GOT3 (cell line): ENCODE measurements at places on chromosomes 3 and 15.

DNA sequence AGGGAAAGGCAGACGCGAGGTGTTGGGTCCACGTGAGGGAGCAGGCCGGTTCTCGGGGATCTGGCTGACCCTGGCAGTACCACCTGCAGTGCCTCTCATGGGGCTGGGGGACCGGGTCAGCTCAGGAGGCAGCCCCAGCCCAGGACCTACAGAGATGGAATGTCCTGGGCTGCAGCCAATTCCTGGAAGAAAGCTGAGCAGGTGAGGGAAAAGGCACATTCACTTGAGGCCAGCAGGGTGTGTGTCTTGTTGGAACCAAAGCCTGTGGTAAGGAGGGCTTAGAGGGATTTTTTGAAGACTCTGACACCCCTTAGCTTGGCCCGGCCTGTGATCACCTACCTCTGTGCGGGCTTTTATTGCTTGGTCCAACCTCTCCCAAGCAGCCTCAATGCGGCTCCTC is 15.8 kb downstream of the PLA2G4B start:
- DNase-seq, result no peak

DNA sequence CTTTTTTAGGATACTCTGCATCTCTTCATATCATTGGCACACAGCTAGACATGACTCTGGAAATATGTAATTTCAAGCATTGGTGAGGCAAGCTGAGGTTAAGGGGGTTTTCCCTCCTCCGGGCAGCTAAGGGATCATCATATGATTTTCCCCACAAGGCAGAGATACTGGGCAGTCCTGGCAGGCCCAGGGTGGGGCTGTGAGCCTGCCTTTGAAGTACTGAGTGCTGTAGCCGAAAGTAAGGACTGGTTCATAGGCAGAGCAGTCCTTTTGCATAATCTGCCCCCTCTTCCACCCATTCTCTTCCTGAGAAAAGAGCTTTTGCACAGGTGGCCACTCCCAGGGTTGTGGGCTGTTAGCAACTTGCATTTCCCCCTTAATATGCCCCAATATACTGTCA is 168.8 kb upstream of the MANF start:
- no peak for DNase-seq

DNA sequence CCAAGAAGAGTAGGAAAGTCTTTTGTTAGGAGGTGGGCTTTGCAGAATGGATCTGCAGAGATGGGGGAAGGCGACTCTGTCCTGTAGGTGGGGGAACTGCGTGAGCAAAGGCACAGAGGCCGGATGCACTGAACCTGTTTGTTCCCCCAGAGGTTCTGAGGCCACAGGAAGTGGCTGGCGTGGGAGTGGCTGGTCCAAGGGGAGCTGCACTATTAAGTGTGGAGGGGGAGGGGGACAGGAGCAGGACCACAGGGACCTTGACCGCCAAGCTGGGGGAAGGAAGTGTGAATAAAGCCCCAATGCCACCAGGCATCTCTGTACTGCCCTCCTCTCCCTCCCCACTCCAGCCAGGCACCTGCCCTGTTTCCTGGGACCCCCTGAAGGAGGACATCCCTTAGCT is 51.8 kb downstream of the CYP11A1 start:
- no peak for DNase-seq

GRCh38 chr3:46812237-46812791 is 50.9 kb downstream of the MYL3 start:
- peak; percentile 7 for DNase-seq

- DNase-seq, result no peak
Measured at GRCh38 chr3:188914552-188914951, 257.2 kb upstream of the TPRG1 start.

GRCh38 chr15:57451555-57451954 is 75.2 kb downstream of the CGNL1 start:
- no peak for DNase-seq

- DNase-seq, result no peak
Measured at GRCh38 chr15:30065025-30065801, 17.5 kb upstream of the GOLGA8J start.

DNA sequence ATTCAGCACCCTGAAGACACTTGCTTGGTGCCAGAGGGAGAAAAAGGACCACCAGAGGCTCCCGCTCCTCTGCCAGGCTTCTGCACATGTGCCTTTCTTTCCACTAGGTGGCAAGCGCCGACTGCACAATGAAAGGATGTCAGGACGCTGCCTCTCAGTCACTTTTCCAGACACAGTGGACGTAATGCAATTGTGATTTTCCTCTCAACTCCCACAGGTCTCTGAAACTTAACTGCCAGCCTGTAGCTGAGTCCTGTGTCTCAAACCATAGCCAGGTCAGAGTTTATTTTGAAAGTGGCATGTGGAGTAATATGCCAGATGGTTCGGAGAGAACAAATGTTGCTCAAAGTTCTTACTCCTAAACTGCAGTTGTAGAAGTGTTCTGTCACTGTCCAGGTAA is 162.9 kb downstream of the ITPR1 start:
- no peak for DNase-seq

DNA sequence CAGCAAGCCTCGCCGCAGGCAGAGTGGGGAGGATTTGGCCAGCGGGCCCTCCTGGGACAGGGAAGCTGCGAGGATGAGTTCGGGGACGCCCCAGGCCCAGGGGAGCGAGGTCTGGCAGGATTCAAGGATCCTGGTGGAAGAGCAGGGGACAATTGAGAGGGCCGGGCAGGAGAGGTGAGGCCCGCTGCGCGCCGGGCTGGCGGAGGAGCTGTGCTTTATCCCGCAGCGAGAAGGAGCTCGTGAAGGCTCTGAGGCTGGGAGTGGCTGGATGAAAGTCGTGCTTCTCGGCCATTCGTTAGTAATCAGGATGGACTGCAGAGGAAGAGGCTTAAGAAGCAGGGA is 3.6 kb downstream of the SLC51A start:
- DNase-seq, result no peak

GRCh38 chr3:10594915-10595314 is 89.5 kb upstream of the ATP2B2 start:
- peak; percentile 35 for DNase-seq

- peak; percentile 72 for DNase-seq
Measured at GRCh38 chr3:27533718-27534573, 49.8 kb upstream of the SLC4A7 start.

GRCh38 chr3:167874671-167875372 is 139.3 kb downstream of the SERPINI1 start:
- no peak for DNase-seq

- DNase-seq, result no peak
Measured at GRCh38 chr15:59991834-59992233, 12.3 kb upstream of the FOXB1 start.

GRCh38 chr3:117788061-117788460 is 1078.5 kb downstream of the TUSC7 start:
- DNase-seq, result peak; percentile 7

DNA sequence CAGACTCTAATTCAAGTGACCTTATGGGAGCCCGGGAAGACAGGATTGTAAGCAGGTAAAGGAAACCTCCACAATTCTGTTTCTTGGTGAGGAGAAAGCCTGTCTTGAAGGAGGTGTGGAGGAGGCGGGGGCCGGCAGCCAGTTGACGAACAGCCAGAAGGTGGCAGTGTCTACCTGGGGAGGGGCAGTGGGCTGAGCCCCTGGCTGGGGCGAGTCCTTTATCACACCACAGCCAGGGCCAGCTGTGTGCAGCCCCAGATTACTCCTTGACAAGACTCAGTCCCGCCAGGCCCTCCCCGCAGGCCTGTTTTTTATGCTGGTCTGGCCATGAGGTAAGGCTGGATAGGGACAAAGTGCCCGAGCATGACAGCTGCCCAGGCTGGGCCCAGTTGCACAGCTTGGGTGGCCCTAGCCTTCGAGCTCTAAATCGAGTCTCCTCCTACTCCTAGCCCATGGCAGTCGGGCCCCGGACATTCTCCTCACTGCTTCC is 40.9 kb upstream of the IDH2 start:
- DNase-seq, result no peak

DNA sequence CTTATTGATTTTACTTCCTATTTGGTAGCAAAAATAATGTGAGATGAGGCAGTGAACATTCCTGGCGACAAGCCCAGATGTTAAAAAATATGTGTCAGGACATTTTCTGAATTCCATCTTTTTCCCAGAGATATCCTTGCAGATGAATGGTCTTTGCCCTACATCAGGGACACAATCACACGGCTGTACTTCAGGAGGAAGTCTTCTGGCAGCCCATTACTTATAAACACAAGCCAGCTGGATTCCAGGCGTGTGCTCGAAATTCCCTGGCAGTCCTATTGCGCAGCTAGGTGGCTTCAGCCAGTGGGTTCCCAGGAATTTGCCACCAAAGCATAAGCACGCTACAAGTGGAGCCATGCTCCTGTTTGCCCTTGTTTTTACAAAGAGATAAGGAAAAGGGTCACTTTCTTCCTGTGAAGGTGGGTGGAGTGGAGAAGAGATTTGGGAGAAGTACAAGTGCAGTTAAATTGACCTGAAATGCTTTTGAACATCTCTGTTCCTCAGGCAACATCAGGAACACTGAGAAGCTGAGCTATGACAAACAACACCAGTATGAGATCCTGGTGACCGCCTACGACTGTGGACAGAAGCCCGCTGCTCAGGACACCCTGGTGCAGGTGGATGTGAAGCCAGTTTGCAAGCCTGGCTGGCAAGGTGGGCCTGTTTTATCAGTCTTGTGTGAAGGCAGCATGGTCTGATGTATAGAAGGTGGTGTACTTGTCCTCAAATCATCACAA is 257.1 kb upstream of the TRIM42 start:
- no peak for DNase-seq

DNA sequence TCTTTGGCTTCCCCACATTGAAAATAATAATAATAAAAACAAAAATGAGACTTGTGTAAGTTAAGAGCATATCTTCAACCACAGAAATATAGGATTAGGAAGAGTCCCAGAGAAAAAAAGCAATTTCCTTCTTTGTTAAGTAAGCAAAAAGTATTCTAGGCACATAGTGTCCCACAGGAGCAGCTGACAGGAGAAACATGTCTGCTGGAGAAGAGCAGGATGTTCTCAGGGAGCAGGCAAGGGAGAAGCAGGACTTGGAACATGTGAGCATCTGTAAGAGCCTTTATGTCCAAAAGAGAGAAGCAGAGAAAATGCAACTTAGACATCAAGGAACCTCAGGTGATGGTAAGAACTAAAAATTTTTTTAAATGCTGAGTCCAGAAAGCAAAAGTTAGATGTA is 39.0 kb downstream of the TTC23 start:
- DNase-seq, result no peak

- no peak for DNase-seq
Measured at GRCh38 chr15:76377217-76377616, 40.6 kb downstream of the ISL2 start.

- DNase-seq, result no peak
Measured at GRCh38 chr3:73026760-73027113, 30.1 kb downstream of the PPP4R2 start.

GRCh38 chr15:66080717-66081398 is 172.7 kb downstream of the MEGF11 start:
- peak; percentile 22 for DNase-seq

GRCh38 chr3:184282941-184283340 is 7.1 kb downstream of the ECE2 start:
- no peak for DNase-seq

DNA sequence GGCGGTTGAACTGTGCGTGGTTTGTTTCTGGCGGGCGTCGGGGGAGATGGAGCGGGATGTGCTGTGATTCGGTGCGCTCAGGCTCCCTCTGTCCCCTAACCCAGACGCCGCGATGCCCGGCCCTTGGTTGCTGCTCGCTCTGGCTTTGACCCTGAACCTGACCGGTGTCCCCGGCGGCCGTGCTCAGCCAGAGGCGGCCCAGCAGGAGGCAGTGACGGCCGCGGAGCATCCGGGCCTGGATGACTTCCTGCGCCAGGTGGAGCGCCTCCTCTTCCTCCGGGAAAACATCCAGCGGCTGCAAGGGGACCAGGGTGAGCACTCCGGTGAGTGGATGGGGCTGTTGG is 1.2 kb downstream of the TRH start:
- DNase-seq, result no peak

GRCh38 chr15:85155857-85156256 is 174.2 kb downstream of the PDE8A start:
- no peak for DNase-seq

DNA sequence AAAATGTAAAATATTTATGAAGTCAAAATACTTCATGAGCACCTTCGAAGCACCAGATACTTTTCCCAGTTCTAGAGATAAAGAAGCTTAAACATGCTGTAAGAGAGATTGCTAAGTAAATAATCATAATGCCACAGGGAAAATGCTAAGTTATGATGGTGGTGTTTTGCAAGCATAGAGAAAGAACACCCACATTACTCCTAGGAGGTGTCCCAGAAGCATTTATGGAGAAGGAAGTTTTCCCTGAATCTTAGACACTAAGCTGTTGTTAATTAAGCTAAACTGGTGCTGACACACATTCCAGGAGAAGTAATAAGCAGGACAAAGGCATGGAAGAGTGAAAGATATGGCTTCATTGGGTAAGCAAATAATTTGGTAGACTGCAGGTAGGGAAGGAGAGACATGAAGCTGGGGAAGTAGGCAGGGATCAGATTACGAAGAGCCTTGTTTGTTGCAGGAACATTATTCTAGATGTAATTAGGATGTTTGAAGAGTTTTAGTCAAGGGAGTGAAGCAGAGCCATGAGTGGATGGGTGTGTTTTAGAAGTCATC is 40.4 kb upstream of the CHMP2B start:
- no peak for DNase-seq

- no peak for DNase-seq
Measured at GRCh38 chr3:67292356-67293121, 294.4 kb downstream of the KBTBD8 start.

DNA sequence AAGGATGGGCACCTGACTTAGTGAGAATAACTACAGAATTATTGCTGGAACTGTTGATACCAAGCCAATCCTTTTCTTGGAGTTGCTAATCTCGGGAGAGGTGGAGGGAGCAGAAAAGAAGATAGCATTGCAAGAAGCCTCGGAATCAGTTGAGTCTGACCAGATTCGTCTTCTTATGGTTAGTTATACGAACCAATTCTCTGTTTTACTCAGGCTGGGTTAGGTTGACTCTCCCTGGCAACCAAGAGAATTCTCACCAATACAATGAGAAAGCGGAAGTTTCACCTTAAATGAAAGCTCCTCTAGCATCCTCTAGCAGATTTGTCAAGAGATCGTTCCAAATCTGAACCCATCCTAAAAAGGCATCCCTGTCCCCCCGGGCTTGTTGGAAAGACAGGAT is 43.5 kb upstream of the UBE2E1 start:
- DNase-seq, result no peak

DNA sequence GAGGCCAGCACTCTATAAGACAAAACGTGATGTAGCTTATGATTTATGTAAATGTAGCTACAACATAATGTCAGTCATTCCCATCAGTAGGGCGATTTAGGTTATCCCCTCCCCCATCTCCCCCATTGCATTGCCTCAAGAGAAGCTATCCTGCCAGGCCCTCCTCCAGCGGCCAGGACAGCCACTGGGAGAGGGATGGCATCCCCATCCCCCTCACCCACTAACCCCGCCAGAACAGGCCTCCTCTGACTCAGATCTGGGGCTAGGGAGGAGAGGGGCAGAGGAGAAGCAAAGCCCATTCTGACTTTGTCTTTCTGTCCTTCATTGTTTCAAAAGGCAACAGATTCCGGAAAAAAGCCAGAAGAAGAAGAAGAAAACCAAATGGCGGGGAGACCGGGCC is 32.6 kb upstream of the ESYT3 start:
- DNase-seq, result no peak

DNA sequence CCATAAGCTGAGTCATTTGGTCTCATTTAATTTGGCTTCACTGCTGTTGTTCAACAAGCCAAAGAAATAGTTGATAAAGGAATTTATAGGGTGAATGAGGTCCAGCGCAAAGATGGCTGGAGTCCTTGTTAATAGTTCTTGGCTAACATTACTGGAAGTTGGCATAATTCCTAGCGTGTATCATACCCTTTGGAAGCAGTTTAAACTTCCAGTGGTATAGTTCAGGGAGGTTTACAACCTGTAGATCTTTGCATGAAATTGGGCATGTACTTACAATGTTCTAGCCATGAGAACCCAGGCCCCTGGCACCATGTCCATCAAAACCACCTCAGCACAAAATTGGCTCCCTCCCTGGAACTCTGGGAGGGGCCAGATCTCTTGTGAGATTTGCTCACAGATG is 380.8 kb downstream of the LRTM1 start:
- no peak for DNase-seq
